ENCODE measurements at places on chromosomes 7 and 10. TPM values are rescaled to one million over a fixed set of nuclear protein-coding genes. Genes with fewer than 3 reads are reported as not detected.

The TMEM26 gene
- total RNA-seq: not detected

The SKIDA1 gene
- total RNA-seq: 0.53 TPM

The ELFN1 gene
- 0.40 TPM for total RNA-seq

The LIPF gene
- total RNA-seq: not detected

The PKD1L1 gene
- not detected for total RNA-seq

The ZNF425 gene
- 3.1 TPM for total RNA-seq

The NEURL1 gene
- total RNA-seq: not detected

- no peak for DNase-seq
- H3K4me1 ChIP-seq: peaks cover 45% of the 10 kb centered on the region
- H3K27me3 ChIP-seq: no peaks in the 10 kb centered on the region
- H3K27ac ChIP-seq: peak overlapping the region; percentile 85
- H3K4me3 ChIP-seq: peak overlapping the region; percentile 80
Observed at GRCh38 chr10:73875139-73875475, 752 bp upstream of the CAMK2G start.

GRCh38 chr10:78173360-78174015 lies 139.8 kb downstream of the RPS24 start:
- no peak overlapping the region for H3K4me3 ChIP-seq
- no peak for DNase-seq
- no peak overlapping the region for H3K27ac ChIP-seq
- peaks cover 50% of the 10 kb centered on the region for H3K4me1 ChIP-seq
- no peaks in the 10 kb centered on the region for H3K36me3 ChIP-seq

DNA sequence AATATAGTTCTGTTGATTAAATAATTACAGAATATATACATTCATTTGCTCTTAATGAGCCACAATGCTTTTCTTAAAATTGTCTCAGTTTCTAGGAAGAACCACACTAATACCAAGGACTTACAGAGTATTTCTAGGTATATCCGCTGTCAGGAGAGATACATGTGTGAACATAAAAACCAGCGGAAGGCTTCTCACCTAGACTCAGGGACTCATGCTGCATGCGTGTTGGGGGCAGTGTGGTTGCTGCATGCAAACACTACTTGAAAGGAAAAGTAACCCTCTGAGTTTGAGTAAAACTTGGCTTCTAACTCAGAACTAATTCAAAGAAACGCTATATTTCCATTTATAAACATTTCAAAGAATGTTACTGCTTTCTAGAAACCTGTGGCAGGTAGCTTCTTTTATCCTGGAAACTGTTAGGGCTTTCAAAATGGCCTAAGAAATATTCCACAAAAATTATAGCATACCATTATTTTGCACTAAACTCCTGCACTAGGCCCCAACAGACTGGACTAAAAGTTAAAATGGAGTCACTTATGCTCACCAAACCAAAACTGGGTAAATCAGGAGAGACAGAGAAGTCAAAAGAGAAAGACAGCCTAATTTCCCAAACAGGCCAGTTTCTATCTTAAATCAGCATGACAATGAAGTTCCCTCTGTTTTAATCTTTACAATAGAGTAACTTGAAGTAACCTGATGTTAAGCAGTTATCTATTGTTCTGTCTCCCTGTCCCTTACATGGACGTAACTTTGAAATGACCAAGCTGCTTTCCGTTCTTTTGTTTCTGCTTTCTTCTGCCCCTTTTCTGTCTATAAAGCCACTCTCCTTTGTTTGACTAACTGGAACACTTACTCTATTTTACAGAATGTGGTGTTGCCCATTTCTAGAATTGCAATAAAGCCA lies 95.2 kb upstream of the FAM133B start:
- no peak overlapping the region for H3K4me3 ChIP-seq
- peaks cover 16% of the 10 kb centered on the region for H3K4me1 ChIP-seq
- no peak overlapping the region for H3K27ac ChIP-seq

DNA sequence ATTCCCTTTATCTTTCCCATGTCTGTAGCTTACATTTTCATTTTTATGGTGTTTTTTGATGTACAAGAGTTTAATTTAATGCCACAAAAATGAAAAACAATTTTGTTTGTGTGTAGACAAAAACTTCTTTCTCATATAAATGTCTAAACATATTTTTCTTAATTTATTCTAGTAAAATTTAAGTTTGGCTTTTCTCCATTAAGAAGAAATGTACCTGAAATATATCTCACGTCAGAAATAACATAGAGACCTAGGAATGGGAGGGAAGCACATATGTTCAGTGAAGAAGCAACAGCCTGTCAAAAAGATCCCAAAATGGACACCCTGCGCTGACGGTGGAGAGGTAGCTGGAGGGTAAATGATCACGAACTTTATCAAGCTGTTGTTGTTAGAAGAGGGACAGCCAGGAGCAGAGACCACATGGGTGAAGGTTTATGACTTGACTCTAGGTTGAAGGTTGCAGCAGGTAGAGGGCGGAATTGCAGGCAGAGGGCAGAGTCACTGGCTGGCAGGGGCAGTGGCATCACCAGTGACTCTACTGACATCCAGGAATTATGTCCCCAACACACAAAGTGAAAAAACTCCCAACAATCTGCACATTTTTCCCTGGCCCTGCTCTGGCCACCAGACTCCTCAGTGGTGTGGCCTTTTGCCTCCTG lies 225.9 kb upstream of the PRSS58 start:
- no peaks in the 10 kb centered on the region for H3K36me3 ChIP-seq
- no peak overlapping the region for H3K4me3 ChIP-seq
- H3K27me3 ChIP-seq: no peaks in the 10 kb centered on the region
- DNase-seq: no peak

- H3K4me1 ChIP-seq: no peaks in the 10 kb centered on the region
- no peaks in the 10 kb centered on the region for H3K27me3 ChIP-seq
- H3K4me3 ChIP-seq: no peak overlapping the region
- no peak for DNase-seq
- H3K27ac ChIP-seq: no peak overlapping the region
Observed at GRCh38 chr10:37439826-37440225, 314.4 kb downstream of the ANKRD30A start.

GRCh38 chr10:100182281-100182680 lies 3.5 kb downstream of the ERLIN1 start:
- H3K4me1 ChIP-seq: peaks cover 60% of the 10 kb centered on the region
- H3K27me3 ChIP-seq: no peaks in the 10 kb centered on the region
- H3K36me3 ChIP-seq: no peaks in the 10 kb centered on the region
- H3K4me3 ChIP-seq: no peak overlapping the region

DNA sequence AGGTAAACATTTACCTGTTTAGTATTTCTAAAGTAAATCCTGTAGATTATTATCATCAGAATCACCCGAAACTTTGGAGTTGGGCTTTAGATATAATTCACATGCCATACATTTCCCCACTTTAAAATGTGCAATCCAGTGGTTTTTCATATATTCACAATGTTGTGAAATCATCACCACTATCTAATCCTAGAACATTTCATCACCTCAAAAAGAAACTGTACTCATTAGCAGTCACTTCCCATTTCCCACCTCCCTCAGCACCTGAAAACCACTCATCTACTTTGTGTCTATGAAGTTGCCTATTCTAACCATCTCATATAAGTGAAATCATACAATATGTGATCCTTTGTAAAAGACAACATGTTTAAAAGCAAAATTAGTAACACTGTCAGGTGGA lies 182.6 kb downstream of the FZD1 start:
- H3K4me1 ChIP-seq: no peaks in the 10 kb centered on the region
- no peak overlapping the region for H3K27ac ChIP-seq
- H3K27me3 ChIP-seq: no peaks in the 10 kb centered on the region
- no peaks in the 10 kb centered on the region for H3K36me3 ChIP-seq
- no peak overlapping the region for H3K4me3 ChIP-seq
- no peak for DNase-seq

- no peaks in the 10 kb centered on the region for H3K36me3 ChIP-seq
- peak overlapping the region; percentile 70 for H3K27ac ChIP-seq
- no peak overlapping the region for H3K4me3 ChIP-seq
- DNase-seq: no peak
Observed at GRCh38 chr10:49140304-49141177, 6.7 kb upstream of the FAM170B start.

DNA sequence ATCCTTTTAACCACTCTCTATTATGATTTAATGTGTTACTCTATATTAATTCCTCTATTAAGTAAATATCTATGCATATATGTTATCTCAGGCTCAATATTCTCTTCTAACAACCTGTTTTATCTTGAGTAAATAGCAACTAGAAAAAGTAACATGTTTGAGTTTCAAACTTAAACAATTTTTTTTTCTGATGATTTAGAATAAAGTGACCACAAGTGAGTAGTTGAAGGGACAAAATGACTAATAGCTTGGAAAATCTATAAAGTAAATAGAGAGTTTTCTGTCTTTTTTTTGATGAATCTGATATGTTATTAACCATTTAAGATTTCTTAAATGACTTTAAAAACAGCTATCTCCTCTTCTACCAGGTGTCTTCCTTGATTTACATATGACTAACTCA lies 483.8 kb downstream of the TFEC start:
- DNase-seq: no peak
- H3K36me3 ChIP-seq: no peaks in the 10 kb centered on the region
- no peaks in the 10 kb centered on the region for H3K27me3 ChIP-seq

DNA sequence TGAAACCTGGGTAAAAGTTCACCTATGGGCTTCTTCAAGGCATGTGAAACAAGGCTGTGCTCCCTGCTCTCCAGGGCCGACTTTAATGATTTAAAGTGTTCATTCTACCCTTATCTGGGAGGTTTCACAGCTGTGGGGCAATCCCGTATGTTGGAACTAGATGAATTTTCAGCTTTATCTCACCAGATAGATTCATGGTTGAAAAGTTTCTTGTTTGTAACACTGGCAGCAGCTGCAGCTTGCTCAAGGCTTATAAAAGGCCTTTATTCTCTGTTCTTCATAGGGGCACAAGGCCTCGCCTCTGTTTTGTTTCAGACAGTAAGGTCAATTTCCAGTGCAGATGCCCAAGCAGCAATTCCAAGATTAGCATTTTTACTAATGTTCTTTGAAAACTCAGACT lies 70.4 kb upstream of the DNAJB12 start:
- peaks cover 5% of the 10 kb centered on the region for H3K36me3 ChIP-seq
- no peak overlapping the region for H3K27ac ChIP-seq
- no peak overlapping the region for H3K4me3 ChIP-seq
- H3K27me3 ChIP-seq: no peaks in the 10 kb centered on the region
- H3K4me1 ChIP-seq: no peaks in the 10 kb centered on the region

- H3K4me3 ChIP-seq: no peak overlapping the region
- H3K36me3 ChIP-seq: no peaks in the 10 kb centered on the region
- H3K4me1 ChIP-seq: peaks cover 32% of the 10 kb centered on the region
Observed at GRCh38 chr10:113496111-113497109, 56.4 kb upstream of the HABP2 start.

DNA sequence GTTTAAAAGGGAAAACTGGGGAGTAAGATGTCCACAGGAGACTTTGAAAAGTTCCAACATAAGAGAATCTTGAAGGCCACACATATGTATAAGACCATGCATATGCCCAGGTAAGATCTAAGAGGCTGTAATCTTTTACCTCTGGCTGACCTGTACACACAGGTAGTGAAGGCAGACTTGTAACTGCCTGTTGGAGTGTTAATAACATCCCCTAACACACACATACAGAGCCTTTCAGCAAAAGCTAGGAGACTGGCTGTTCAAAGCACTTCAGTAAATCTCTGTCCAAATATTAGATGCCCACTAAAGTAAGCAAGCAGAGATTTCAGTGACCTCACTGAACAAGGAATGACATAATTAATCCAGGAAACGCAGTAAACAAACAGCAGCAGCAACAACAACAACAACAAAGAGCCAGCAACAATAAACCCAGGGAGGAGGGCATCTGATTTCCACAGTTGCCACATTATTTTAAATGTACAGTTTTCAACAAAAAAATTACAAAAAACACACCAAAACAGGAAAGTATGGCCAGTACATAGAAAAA lies 15.0 kb downstream of the CYP51A1 start:
- no peak overlapping the region for H3K27ac ChIP-seq
- DNase-seq: no peak
- H3K4me3 ChIP-seq: no peak overlapping the region

DNA sequence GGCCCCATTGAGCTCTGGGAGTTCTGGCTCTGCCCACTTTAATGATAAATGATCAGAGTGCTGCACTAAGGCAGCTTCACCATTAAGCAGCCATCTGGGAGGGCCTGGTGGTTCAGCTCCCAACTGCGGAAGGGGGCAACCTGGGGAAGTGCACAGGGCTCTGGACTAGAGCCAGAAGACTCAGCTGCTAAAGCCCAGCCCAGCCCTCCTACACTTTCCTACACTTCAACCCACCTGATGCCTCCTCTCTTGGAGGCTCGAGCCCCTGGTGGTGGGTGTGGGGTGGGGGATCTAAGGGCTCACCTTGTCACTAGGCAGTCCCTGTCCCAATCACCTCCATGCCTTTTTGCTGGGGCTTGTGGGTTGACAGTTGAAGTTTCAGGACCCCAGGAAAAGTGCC lies 60.6 kb upstream of the ANTXRL start:
- H3K27ac ChIP-seq: no peak overlapping the region
- no peak for DNase-seq
- H3K4me1 ChIP-seq: peaks cover 8% of the 10 kb centered on the region
- H3K27me3 ChIP-seq: no peaks in the 10 kb centered on the region
- no peak overlapping the region for H3K4me3 ChIP-seq
- no peaks in the 10 kb centered on the region for H3K36me3 ChIP-seq

DNA sequence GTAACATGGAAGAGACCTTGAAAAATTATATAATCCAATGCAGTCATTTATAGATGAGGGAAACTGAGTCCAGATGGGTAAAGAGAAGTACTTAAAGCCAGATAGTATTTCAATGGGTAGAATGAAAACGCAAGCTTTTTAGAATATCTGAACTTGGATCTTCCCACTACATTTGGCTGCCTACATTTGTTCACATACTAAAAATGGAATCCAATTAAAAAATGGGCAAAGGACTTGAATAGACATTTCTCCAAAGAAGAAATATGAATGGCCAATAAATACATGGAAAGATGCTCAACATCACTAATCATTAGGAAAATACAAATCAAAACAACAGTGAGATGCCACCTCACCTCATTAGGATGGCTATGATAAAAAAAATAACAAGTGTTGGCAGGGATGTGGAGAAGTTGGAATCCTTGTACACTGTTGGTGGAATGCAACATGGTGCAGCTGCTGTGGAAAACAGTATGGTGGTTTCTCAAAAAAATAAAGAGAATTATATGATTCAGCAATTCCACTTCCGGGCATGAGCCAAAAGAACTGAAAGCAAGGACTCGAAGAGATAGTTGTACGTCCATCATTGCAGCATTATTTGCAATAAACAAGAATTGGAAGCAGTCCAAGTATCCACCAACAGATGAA lies 188.0 kb downstream of the FRMD4A start:
- H3K36me3 ChIP-seq: no peaks in the 10 kb centered on the region
- DNase-seq: no peak
- H3K4me3 ChIP-seq: no peak overlapping the region
- no peaks in the 10 kb centered on the region for H3K4me1 ChIP-seq
- H3K27ac ChIP-seq: no peak overlapping the region

Data from esophagus squamous epithelium (tissue), 5 donors.